ENCODE measurements at places on chromosomes 13 and 19. TPM values are rescaled to one million over a fixed set of nuclear protein-coding genes. Genes with fewer than 3 reads are reported as not detected.
A peak's percentile ranks its signal among the peaks of the same experiment; 100 is the strongest.

- H3K27ac ChIP-seq = no peak overlapping the region
- H3K4me1 ChIP-seq = peaks cover 3% of the 10 kb centered on the region
- no peak overlapping the region for H3K4me3 ChIP-seq
- no peaks in the 10 kb centered on the region for H3K27me3 ChIP-seq
- no peak for DNase-seq
These were observed 111.6 kb downstream of the RGCC start for GRCh38 chr13:41568972-41569351.

DNA sequence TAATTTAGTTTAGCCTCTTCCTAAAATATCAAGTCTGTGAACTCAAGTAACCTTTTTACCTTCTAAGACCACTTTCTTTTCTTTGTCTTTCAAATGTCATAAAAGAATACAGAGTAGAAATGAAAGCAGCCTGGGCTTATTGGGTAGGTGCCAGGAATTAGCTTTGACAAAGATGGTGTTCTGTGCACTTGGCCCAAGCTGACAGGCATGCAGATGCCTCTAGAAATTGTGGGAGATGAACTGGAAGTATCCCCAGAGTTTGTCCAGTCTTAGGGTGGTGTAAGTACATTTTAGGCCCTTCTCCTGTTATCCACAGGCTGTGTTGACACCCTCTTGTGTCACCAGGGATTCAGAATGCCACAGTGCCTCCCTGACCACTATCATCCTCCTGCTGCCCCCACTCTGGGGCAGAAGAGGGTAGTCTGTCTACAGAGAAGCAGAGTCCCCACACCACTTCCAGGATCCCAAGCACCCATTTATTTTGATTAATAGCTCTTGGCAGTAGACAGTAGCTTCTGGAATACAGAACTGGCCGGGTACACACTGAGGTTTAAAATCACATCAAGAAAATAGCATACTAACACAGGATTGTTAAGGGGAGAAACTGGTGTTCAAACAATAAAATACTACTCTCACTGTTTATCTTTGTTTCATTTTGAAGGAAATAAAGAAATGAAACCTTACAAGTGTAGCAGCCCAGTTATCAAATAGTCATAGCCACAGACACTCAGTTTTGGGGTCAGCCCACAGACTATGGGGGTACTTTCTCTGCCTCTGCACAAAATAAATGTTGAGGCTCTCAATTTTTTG lies 343.2 kb downstream of the KCNRG start:
- no peak overlapping the region for H3K27ac ChIP-seq
- DNase-seq = no peak
- H3K27me3 ChIP-seq = no peaks in the 10 kb centered on the region
- H3K4me1 ChIP-seq = no peaks in the 10 kb centered on the region

GRCh38 chr13:24651718-24652345 lies 28.4 kb upstream of the ATP12A start:
- H3K27ac ChIP-seq = peak overlapping the region; percentile 51
- peak; percentile 76 for DNase-seq
- no peak overlapping the region for H3K4me3 ChIP-seq
- no peaks in the 10 kb centered on the region for H3K36me3 ChIP-seq

DNA sequence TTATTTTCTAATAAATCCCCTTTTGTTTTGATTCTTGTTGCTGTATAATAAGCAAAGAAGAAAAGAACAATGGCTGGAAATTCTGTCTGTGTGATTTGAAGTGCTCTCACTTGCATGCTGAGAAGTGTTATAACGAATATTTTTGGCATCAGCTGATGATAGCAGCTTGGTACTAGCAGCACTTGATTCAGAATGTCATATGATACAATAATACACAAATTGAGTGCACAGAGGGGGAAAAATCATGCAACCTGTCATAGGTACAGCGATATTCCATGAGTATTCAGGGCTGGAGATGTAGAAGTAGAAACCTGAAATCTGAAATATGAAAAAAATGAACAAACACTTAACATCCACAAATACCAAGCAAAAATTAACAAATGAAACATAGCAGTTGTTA lies 108.1 kb downstream of the FGF14 start:
- no peaks in the 10 kb centered on the region for H3K36me3 ChIP-seq
- no peak for DNase-seq
- no peaks in the 10 kb centered on the region for H3K27me3 ChIP-seq
- H3K4me1 ChIP-seq = no peaks in the 10 kb centered on the region

PLD3 gene
- 100 TPM for total RNA-seq

TMEM255B gene
- total RNA-seq = 0.67 TPM

TMEM86B gene
- 18.0 TPM for total RNA-seq

CFAP97D2 gene
- not detected for total RNA-seq

PTH2 gene
- total RNA-seq = not detected

C3 gene
- total RNA-seq = 19.3 TPM

Measured in Caco-2 (cell line).